ENCODE measurements at places on chromosomes 6 and 20.

- no peak for DNase-seq
These were observed 46.4 kb upstream of the FERMT1 start for GRCh38 chr20:6169251-6169650.

- no peak for DNase-seq
These were observed 54.8 kb upstream of the AKIRIN2 start for GRCh38 chr6:87756858-87757257.

DNA sequence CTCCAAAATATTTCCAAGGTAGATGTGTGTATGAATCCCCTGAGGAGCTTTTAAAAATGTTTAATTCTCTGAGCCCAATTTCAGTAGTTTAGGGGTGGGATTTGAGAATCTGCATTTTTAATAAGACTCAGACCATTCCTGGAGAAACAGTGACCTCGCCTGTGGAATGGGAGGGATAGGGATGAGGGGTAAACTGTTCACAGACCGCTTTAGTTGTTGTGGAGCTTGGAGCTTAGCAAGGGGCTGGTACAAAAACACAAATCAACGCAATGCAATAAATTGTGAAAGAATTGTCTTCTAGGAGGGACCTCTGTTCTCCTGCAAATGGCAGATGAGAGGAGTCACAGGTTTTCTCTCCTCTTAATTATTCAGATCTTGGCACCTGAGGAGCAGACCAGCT lies 239.3 kb upstream of the SULF2 start:
- no peak for DNase-seq

DNA sequence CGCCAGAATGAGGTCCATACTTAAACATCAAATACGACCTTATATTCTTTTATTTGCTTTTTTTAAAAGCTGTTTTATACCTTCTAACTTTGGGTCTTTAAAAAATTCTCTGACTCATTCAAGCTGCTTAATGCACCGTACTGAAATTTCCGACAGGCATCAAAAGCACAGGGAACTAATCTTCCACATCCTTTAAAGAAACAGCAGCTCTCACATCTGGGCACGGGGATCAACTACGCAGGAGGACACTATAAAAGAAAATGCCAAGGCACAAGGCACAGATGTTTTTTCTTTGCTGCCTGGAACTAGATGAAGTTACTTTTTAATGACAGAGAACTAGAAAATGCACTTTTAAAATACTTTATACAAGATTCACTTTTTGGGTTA lies 112.4 kb upstream of the ARG1 start:
- no peak for DNase-seq

- DNase-seq = no peak
These were observed 18.8 kb downstream of the PLCB4 start for GRCh38 chr20:9087531-9088217.

- DNase-seq = no peak
These were observed 228.5 kb downstream of the SLC24A3 start for GRCh38 chr20:19440660-19441527.

DNA sequence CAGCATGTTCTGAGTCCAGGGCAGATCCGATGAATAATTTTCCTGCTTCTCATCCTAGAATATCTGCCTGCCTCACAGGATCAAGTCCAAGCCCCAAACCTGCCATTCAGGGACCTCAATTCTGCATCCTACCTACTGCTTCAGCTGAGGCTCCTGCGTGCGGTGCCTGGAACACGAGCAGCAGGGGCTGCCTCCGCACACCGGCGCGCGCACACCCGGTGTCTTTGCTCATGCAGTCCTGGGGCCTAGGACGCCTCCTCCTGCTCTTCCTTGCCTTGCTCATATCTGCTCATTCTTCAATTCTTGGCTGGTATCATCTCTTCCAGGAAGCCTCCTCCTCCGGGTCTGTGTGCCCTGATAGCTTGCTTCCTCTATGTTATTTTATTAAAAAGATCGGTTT lies 81.1 kb upstream of the AGPAT4 start:
- no peak for DNase-seq

DNA sequence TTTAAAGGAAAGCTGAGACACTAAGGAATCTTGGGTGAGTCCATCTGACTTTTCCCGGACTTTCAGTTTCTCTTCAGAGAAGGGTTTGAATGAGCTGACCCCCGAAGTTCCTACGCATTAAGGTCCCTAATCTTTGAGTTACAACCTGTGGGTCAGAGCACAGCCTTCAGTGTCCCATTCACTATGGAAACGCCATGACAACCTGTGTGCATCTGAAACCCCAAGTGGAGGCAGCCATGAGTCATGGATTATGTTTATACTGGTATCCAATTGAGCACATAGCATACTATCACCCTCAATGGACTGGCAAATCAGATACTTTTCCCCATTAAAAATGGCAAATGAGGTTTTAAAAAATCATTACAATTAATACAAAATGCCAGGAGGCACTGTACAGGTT lies 11.4 kb downstream of the MYLK4 start:
- no peak for DNase-seq

DNA sequence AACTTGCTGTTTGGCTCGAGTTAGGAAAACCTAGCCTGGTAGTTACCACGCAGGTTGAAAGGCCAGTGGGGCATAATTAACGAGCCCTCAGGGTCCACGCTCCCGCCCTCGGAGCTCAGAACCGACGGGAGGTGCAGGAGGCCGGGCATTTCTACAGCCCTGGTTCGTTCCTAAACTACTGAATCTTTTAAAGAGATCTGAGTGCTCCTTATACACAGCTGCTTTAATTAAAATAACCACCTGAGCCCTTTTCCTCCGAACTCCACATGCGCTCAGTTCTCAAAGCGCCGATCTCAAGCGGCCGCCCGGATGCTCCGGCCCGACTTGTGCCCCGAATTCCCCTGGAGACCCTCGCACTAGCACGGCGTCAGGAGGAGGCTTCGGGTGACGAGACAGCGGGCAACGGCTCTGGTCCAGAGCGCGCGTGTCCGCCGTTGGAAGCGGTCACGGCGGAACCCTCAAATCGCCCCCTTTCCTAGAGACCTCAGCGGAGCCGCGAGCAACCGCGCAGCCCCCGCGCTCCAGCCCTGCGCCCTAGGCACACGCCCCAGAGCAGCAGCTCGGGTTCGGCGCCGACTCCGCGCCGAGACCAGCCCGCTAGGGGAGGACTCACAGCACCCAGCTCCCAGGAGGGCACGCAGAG lies 397 bp downstream of the WDR27 start:
- no peak for DNase-seq

GRCh38 chr20:4480104-4480503 lies 241.6 kb upstream of the PRND start:
- no peak for DNase-seq

GRCh38 chr6:5634525-5634924 lies 372.2 kb downstream of the NRN1 start:
- no peak for DNase-seq

DNA sequence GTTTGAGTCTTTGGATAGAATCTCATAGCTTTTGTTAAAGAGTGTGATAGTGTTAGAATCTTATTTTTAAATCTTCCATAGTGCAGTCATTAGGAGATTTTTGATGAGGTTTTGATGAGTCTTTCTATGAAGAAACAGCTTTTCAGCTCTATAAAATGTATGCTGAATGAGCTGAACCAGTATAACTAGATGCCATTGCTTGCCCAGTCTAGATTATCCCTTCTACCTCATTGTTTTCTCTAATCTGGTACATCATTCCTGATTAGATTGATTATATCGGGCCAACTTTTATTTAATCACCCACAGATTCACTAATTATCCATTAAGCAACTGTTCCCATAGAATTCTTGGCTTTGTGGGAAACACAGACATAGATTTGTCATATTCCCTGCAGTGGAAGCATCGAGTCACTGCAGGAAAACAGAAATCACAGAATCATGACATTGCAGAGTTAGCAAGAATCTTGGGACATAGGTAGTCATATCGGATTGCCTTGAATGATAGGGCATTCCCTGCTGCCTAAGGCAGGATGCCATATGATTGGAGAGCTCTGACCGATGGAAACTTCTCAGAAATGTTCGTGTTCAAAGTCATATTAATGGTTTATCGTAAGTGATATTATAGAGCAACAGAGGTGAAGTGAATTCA lies 882.7 kb upstream of the FLRT3 start:
- no peak for DNase-seq

- DNase-seq = no peak
These were observed 3.5 kb upstream of the PRIM2 start for GRCh38 chr6:57313711-57314471.

GRCh38 chr6:30744054-30744805 lies at the start of gene IER3:
Gene IER3, minus strand, starts transcription at chr6:30744547. Its CDS starts 29 bp downstream, at chr6:30744518.
- no peak for DNase-seq

- DNase-seq = no peak
These were observed 1166.0 kb upstream of the GJE1 start for GRCh38 chr6:140966676-140967075.

DNA sequence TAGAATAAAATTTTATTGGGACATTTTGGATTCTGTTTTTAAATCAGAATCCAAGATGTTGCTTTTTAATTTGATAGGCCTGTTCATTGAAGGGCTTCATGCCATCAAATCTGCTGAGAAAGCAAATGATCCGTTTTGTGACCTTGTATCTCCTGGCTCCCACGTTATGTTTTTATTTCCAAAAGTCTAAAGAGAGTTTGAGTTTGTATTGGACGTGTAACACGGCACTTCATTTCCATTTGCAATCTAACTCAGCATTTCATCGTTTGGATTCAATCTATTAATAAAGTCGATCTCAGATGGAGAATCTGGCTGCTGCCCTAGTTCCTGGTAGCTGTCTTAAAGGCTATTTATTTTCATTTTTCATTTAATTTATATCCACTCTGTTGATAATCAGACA lies 17.0 kb downstream of the KIF25 start:
- no peak for DNase-seq

- DNase-seq = no peak
These were observed 14.1 kb upstream of the PPARD start for GRCh38 chr6:35328108-35328723.

DNA sequence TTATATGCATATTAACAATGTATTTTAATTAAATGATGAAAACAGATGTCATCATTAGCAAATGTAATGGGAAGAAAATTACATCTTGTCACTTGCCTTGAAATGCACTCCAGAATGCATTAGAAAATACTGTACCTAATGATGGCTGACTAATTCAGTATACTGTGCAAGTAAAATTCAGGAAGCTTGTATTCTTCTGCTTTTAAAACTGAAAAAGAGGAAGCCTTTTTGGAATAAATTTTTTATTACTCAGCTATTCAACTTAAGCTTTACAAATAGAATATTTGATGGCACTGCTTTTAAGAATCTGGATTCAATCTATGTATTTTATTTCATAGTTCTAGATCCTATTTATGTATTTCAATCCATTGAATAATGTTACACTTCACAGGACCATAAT lies 195.5 kb downstream of the RIMS1 start:
- no peak for DNase-seq

GRCh38 chr6:151092591-151092990 lies 147.2 kb upstream of the AKAP12 start:
- DNase-seq = no peak

GRCh38 chr6:33508935-33509926 lies 54.9 kb downstream of the ZBTB9 start:
- DNase-seq = no peak

- no peak for DNase-seq
These were observed 47.7 kb downstream of the BCKDHB start for GRCh38 chr6:80154160-80154559.

DNA sequence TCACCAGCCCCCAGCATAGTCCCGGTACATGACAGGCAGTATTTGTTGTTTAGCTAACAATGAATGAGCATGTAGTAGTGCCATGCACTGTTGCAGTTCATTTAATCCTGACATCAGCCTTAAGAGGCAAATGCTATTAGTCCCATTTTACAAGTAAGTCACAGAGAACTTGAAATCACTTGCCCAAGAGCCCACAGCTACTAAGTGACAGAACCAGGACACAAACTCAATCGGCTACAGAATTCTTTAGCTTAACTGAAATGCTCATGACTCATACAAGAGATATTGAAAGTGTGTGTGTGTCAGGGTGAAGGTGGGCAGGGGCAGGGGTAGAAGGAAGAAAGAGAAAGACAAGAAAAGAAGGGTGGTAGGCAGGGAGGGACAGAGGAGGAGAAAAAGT lies 52.7 kb downstream of the UNC5CL start:
- no peak for DNase-seq

- no peak for DNase-seq
These were observed 1.0 kb upstream of the XRN2 start for GRCh38 chr20:21301940-21302663.

GRCh38 chr6:40426346-40427066 lies 160.7 kb downstream of the LRFN2 start:
- DNase-seq = no peak

- no peak for DNase-seq
These were observed at the start of gene AKAP12 for GRCh38 chr6:151239603-151240035. Gene AKAP12, plus strand, starts transcription at chr6:151239967. Its CDS starts 596 bp downstream, at chr6:151240563.

- DNase-seq = no peak
These were observed 175.9 kb upstream of the SCGN start for GRCh38 chr6:25476126-25476525.

GRCh38 chr6:106787327-106788196 lies 158.2 kb downstream of the QRSL1 start:
- DNase-seq = no peak

GRCh38 chr6:169940481-169941271 lies 189.3 kb downstream of the ERMARD start:
- DNase-seq = no peak

DNA sequence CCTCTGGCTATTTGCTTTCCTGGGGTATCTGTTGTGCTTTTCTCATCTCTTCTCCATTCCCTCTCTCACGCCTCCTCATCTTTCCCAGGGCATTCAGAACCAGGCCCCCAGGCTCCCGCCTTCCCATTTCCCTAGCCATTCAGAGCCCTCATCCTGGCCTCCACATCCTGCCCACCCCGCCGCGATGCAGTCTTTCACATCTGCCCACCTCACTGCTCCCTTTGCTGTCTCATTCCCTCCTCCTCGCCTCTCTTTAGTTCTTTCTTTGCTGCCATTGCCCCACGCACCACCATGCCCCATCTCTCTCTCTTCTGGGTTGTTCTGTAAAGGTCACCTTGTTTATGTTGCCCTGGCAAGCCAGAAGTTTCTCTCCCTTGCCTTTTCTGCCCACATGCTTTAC lies 10.6 kb upstream of the AAR2 start:
- no peak for DNase-seq

GRCh38 chr6:25942561-25943147 lies 12.2 kb upstream of the SLC17A2 start:
- DNase-seq = no peak

GRCh38 chr20:64091770-64092169 lies 7.6 kb upstream of the LKAAEAR1 start:
- DNase-seq = no peak

GRCh38 chr6:161835500-161836215 lies 561.8 kb upstream of the AGPAT4 start:
- DNase-seq = no peak

GRCh38 chr20:21518292-21518991 lies 4.6 kb upstream of the NKX2-2 start:
- no peak for DNase-seq

Measured in activated T-helper 1 cell treated with anti-CD3 and anti-CD28 coated beads, Interleukin-2, amount 50 U/mL, for 16 hours (primary cell).